ENCODE measurements at places on chromosomes 2 and 18. TPM values are rescaled to one million over a fixed set of nuclear protein-coding genes. Genes with fewer than 3 reads are reported as not detected.

Gene HOXD3
- 0.49 TPM for total RNA-seq

DNA sequence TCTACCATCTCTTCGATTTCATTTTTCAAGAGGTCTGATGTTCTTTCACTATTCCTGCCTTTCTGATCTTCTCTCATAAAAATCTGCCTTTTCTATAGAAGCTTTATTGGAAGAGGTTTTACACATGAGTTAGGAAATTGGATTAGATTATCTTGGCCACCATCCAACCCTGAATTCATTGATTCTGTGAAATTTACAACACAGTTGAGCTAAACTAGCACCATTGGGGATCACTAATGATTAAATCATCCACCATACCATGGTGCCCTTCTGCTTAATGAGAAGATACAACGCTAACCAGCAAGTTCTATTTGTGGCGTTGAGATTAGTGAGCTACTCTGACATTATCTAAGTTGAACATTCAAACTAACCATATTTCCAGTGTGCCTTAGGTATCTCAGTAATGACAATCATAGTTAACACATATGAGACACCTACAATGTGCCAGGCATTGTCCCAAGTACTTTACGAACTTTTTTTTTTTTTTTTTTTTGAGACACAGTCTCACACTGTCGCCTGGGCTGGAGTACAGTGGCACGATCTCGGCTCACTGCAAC, 17.3 kb upstream of the LBH start:
- DNase-seq: no peak

GRCh38 chr2:200470230-200470629, 39.6 kb downstream of the KCTD18 start:
- DNase-seq: no peak

Gene UCN
- 5.0 TPM for total RNA-seq

Measured in upper lobe of left lung (tissue), 6 donors.